Stomach (tissue), 19 donors: ENCODE measurements at places on chromosomes 5 and 9. TPM values are rescaled to one million over a fixed set of nuclear protein-coding genes. Genes with fewer than 3 reads are reported as not detected.

DNA sequence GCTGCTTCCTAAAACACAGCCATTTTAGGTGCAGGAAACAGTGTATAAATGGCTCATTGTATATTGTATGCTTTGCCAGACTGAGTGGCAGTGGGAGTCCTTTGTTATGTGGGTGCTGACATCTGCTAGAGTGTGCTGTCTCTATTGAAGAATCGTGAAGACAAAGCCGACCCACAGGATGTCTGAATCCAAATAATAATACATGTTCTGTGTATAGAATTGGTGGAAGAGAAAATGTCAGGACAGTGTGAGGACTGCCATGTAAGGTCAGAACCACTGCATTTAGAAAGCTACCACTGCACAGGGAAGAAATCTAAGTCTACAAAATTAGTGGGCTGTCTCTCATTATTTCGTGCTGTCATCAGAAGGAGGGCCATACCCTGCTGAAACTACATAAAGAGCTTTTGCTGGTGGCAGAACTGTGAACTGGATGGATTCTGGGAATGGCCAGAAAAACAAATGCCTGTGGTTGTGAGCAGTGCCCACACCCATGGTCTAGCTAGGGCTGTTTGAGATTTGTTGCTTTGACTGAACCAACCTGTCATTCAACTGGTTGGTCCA is 2.5 kb downstream of the IL7R start:
- no peak overlapping the region for H3K4me3 ChIP-seq
- H3K27me3 ChIP-seq = no peaks in the 10 kb centered on the region
- DNase-seq = no peak
- peak overlapping the region; percentile 26 for H3K27ac ChIP-seq
- no peaks in the 10 kb centered on the region for H3K4me1 ChIP-seq
- H3K36me3 ChIP-seq = no peaks in the 10 kb centered on the region

DNA sequence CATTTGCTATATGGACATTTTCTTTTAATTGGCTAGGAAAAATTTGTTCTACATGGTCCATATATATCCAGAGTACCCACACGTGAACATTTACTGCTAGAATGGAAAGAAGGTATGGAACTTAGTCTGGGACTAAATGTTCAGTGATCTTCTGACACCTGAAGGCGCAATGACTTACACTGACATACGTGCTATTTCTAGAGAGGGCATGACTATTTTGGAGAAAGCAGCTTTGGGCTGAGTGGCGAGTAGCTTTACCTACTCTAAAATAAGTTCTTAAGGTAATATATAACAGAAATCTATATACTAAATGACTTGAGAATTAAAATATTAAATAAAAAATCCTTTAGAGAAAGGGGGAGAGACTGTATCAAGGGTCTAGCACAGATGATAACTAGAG is 10.4 kb downstream of the NNT start:
- H3K36me3 ChIP-seq = peaks cover 5% of the 10 kb centered on the region
- H3K4me1 ChIP-seq = no peaks in the 10 kb centered on the region
- no peak overlapping the region for H3K27ac ChIP-seq
- DNase-seq = no peak

GRCh38 chr5:59371525-59372127 is 521.9 kb downstream of the PDE4D start:
- H3K27me3 ChIP-seq = no peaks in the 10 kb centered on the region
- no peak overlapping the region for H3K4me3 ChIP-seq
- no peak overlapping the region for H3K27ac ChIP-seq
- no peak for DNase-seq

AFAP1L1 gene
- 1.8 TPM for polyA plus RNA-seq

DYNC2I2 gene
- 67.5 TPM for polyA plus RNA-seq

FASTKD3 gene
- polyA plus RNA-seq = 9.9 TPM

MCIDAS gene
- 1.8 TPM for polyA plus RNA-seq

GRCh38 chr5:99605904-99606303 is 677.1 kb upstream of the CHD1 start:
- no peak overlapping the region for H3K27ac ChIP-seq
- H3K4me1 ChIP-seq = no peaks in the 10 kb centered on the region
- H3K36me3 ChIP-seq = no peaks in the 10 kb centered on the region
- H3K4me3 ChIP-seq = no peak overlapping the region

DNA sequence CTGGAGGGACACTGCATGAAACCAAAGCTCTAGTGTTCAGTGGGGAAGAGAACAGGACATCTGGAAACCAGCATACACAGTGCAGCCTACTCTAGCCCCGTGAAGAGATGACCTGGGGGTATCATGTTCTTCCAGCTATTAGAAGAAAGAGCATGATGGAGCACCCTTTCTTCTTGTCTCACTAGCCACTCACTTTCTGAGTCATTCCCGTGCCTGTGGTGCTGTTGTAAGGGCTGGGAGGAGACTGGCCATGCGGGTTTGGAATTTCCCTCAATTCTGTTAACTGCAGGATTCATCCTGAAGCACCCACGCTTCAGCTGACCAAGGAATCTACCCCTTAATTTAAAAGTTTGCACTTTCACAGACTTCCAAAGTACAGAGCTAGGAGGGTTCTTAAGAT is 137.0 kb downstream of the COL23A1 start:
- H3K36me3 ChIP-seq = no peaks in the 10 kb centered on the region
- H3K27me3 ChIP-seq = no peaks in the 10 kb centered on the region
- no peak for DNase-seq
- no peak overlapping the region for H3K27ac ChIP-seq
- H3K4me3 ChIP-seq = no peak overlapping the region
